ENCODE measurements at places on chromosomes 2 and 18.

- no peak overlapping the region for H3K27ac ChIP-seq
- no peak overlapping the region for H3K4me3 ChIP-seq
- H3K4me1 ChIP-seq = no peaks in the 10 kb centered on the region
- H3K36me3 ChIP-seq = peaks cover 6% of the 10 kb centered on the region
- no peak for DNase-seq
Measured at GRCh38 chr2:230823264-230823964, 41.3 kb upstream of the ITM2C start.

- no peaks in the 10 kb centered on the region for H3K36me3 ChIP-seq
- no peak overlapping the region for H3K4me3 ChIP-seq
- peaks cover 20% of the 10 kb centered on the region for H3K27me3 ChIP-seq
- H3K4me1 ChIP-seq = no peaks in the 10 kb centered on the region
Measured at GRCh38 chr2:231527091-231527395, 3.2 kb downstream of the NMUR1 start.

GRCh38 chr2:8202132-8202531, 479.7 kb upstream of the ID2 start:
- H3K4me3 ChIP-seq = no peak overlapping the region
- H3K4me1 ChIP-seq = no peaks in the 10 kb centered on the region
- DNase-seq = no peak
- no peak overlapping the region for H3K27ac ChIP-seq
- H3K36me3 ChIP-seq = no peaks in the 10 kb centered on the region

- no peak overlapping the region for H3K27ac ChIP-seq
- H3K4me3 ChIP-seq = no peak overlapping the region
- no peak for DNase-seq
- H3K27me3 ChIP-seq = no peaks in the 10 kb centered on the region
- no peaks in the 10 kb centered on the region for H3K36me3 ChIP-seq
- no peaks in the 10 kb centered on the region for H3K4me1 ChIP-seq
Measured at GRCh38 chr2:198080879-198081765, 276.7 kb downstream of the PLCL1 start.

All from cardiac muscle cell (in vitro differentiated cells and primary cell).